ENCODE measurements at places on chromosomes 7 and 10. TPM values are rescaled to one million over a fixed set of nuclear protein-coding genes. Genes with fewer than 3 reads are reported as not detected.

DNA sequence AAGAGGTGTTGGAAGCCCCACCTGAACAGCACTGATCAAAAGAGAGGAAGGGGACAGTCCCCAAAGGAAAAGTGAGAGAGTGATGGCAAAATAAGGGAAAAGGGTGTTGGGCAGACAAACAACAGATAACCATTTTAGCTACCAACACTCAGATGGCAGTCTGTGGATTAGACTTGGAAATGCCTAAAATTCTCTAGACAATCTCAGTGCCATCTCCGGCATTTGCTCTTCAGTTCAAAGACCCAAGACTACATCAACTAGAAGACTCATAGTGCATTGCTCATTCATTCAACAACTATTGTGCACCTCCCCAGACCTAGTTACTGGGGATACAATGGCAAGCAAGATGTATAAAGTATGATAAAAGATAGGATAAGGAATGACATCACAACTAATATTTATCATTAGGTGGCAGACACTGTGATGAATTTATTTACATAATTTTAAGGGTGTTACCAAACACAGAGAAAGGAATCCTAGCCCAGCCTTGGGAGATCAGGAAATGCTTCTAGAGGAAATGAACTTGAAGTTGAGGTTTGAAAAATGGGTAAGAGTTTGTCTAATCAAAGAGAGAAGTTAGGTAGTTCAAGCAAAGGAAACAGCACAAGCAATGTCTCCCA lies 109.3 kb upstream of the ARID5B start:
- no peak for DNase-seq

- DNase-seq = no peak
Measured at GRCh38 chr10:78976825-78977755, 91.7 kb upstream of the ZMIZ1 start.

CCL24 gene
- total RNA-seq = not detected

- no peak for DNase-seq
Measured at GRCh38 chr10:73079779-73080541, 16.7 kb downstream of the P4HA1 start.

- no peak for DNase-seq
Measured at GRCh38 chr7:24724451-24725190, 32.6 kb downstream of the GSDME start.

DNA sequence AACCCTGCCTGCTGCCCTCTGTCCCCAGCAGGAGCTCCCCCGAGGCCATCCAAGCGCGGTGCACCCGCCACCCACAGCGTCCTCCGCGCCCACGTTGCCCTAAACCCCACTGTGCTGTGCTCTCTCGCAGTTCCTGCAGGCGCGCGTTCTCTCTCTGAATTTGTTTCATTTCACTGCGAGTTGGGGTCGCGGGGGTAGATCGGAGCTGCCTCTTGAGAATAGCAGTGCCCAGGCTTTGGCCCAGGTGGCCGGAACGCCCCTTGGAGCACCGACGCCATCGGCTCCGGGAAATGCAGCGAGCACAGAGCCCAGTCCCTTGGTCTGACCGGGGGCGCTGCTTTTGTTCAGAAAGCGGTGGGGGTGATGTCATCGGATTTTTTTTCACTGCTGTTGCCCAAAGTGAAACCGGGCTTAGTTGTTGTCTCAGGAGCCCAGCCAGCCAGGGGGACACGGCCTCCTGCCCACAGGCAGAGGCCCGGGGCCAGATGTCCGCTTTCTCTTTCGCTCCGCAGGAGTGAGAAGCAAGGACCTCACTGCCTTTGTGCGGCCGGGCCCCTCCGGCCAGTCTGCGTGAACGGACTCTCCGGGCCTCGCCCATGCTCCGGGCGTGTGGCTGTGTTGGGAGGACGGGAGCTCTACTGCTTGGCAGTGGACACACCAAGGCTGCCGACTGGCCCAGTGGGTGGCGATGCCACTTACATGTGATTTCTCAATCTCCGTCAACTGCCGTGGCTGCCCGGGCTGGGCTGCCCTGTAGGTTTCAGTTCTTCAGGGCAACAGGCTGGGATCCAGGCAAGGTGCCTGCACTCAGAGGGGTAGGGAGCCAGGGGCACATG lies 43.1 kb downstream of the FOXK1 start:
- peak; percentile 66 for DNase-seq

LRRD1 gene
- total RNA-seq = not detected

DNA sequence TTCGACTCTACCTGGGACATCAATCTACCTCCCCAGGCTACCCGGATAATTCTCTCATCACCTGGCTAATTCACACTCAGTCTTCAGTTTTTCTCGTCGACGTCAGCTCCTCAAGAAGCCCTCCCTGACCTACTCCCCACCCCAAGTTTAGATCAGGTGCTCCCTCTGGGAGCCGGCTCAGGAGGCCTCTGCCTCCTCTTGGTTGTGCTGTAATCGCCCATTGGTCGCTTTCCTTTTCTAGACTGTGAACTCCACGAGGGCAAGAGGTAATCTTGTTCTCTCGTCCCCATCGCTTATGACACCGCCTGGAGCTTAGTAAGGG lies 461 bp upstream of the WIPF3 start:
- no peak for DNase-seq

GRCh38 chr10:43002596-43002995 lies 74.3 kb upstream of the RET start:
- no peak for DNase-seq

DNA sequence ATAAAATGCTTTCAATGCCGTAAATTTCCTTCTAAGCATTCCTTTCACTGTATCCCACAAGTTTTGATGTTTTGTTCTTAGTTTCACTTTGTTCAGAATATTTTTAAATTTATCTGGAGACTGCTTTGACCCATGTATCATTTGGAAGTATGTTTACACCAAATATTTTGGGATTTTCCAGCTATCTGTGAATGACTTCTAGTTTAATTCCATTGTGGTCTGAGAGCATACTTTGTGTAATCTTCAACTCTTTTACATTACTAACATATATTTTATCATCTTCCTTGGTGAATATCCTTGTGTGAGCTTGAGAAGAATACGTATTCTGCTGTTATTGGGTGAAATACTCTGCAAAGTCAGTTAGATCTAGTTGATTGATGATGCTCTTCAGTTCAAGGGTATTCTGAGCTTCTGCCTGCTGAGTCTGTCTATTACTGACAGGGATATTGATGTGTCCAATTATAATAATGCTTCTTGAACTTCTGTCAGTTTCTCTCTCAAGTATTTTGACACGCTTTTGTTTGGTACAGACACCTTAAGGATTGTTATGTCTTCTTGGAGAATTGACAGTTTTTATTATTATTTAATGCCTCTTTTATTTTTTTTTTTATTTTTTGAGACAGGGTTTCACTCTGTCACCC lies 31.6 kb downstream of the MKLN1 start:
- no peak for DNase-seq

GLI3 gene
- total RNA-seq = 2.5 TPM

DNA sequence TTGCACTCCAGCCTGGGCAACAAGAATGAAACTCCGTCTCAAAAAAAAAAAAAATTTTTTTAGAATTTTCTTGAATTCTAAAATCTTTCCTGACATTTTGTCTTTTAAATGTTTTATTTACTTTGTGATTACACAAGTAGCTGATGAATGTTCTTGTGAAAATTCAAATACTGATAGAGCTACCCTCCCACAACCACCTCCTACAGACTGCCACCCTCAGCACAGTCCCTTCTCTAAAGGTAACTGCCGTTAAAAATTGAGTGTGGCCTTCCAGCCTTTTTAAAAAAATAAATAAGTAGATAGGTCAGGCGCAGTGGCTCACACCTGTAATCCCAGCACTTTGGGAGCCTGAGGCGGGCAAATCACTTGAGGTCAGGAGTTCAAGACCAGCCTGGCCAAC lies 15.1 kb downstream of the ENO4 start:
- DNase-seq = no peak

PRXL2A gene
- 28.0 TPM for total RNA-seq

GRCh38 chr7:110209884-110210283 lies 881.0 kb upstream of the LRRN3 start:
- DNase-seq = no peak

- no peak for DNase-seq
Measured at GRCh38 chr7:155994279-155994811, 182.1 kb upstream of the SHH start.

- no peak for DNase-seq
Measured at GRCh38 chr10:85175635-85176034, 847.2 kb downstream of the CCSER2 start.

DNA sequence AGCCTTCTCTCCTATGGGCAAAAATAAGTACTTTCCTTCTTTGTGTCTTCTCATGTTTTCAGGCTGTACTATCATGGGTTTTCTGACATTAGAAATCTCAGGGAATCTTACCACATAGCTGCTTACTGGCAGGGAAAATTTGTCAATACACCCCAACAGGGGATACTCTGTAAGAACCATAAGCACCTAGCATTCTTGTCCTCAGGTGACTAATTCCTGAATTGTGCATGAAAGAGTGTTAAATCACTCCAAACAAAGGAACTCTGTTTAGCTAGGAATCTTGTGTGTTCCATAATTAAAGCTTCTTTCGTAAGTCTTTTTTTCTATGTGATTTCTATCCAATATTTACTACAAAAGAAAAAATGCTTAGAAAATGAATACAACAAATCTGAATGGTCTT lies 206.7 kb upstream of the POT1 start:
- no peak for DNase-seq

DNA sequence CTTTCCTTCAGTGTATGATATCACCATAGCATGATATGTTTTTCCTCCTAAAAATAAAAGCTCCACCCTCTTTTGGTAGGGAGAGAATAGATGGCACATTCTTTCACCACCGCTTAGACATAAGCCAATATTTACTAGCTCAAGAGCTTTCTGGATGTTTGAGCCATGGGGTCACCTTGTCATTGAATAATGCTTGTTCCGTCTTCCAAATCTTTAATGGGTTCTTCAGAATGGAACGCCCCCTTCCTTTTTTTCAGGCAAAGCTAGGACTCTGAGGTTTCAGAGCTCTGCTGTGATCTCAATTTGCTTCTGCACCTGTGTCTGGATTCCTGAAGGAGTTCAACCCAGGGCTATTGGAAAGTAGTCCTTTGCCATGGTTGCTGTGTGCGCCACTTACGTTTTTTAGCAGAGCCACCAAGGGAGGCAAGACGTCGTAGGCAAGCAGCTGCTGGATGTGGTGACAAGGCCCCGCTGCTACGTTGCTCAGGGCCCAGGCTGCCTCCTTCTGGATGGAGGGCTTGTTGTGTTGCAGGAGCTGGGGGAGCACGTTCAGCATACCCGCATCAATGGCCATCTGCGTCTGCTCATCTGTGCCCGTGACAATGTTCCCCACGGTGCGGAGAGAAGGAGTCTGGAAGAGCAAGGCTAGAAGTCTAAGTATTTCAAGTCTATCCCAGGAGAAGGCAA lies 23.2 kb downstream of the KPNA7 start:
- no peak for DNase-seq

GRCh38 chr7:117134889-117135552 lies 181.7 kb downstream of the ST7 start:
- no peak for DNase-seq

CDNF gene
- total RNA-seq = 1.2 TPM

DNA sequence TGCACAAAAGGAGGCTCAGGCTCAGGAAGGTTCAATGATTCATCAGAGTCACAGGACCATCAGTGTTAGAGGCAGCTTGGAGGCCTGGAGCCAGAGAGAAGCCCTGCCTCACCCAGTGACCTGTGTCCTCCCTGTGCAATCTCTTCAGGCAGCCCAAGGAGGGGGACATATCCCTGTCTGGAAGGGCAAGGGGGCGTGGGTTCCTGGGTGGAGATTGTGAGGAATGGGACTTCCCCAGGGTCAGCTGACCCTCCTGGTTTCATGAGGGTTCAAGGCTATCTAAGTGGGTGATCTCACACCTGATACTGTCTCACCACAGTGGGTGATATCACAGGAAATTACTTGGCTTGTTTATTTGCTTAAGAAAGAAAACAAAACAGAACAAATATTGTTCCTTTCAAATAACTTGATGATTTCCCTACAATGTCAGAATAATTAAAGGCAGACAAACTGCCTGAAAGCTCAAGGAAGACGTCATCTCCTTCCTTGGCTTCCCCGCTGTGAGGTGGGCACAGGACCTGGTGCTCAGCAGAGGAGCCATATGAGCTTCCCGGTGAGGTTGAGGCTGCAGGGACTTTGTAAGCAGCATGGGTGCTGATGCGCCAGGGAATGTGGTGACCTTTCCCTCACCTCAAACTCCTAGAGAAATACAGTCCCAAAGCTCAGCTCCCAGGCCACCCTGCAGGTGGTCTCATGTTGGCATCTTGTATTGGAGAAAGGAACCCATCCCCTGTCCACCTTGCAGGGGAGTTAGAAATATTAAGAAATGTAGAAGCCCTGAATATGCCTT lies 763.2 kb downstream of the GRID1 start:
- DNase-seq = no peak

GRCh38 chr10:17494626-17495260 lies 40.3 kb upstream of the ST8SIA6 start:
- no peak for DNase-seq

DNA sequence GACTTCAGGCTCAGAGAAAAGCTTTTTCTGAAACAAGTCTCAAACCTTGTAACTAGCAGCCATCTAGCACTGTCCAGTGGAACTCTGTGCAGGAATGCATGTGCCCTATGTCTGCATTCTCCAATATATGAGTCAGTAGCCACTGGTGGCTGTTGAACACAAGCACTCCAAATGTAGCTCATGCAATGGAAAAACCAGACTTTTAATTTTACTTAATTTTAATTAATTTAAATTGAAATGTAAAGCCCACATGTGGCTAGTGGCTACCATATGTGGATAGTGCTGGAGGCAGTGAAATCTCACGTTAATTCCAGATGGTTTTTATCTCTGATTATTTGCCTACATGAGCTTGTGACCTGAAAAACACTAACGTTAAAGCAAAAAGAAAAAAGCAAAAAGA lies 225.1 kb downstream of the GATA3 start:
- DNase-seq = peak; percentile 73

DNA sequence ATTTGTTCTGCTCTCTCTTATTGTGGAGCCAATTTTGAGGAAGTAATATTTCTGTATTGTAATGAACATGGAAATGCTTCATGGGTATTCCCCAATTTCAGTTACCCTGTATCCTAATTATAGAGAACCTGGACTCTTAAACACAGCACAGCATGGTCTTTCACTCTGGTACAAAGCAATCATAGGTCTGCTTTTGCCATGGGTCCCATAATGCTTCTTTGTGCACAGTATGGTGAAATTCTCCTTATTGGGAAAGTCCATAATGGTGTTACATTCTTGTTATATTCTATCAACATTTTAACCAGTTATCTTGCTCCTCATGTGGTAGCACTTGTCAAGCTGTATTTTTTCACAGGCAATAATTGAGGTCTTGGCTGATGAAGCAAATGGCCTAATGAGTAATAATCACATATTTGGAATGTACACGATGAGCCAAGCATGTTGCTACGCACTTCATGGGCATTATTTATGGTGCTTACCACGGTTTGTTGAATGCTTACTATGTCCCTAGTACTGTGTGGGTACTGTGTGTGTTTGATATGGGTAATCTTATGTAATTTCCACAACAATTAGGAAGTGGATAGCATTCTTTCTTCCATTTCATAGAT lies 42.9 kb downstream of the PRKG1 start:
- DNase-seq = no peak

PTN gene
- total RNA-seq = 11.9 TPM

All from A172 (cell line).